ENCODE measurements at places on chromosomes 7 and 10.

- no peak for DNase-seq
Observed at GRCh38 chr10:100882671-100883311, 30.0 kb upstream of the SLF2 start.

GRCh38 chr10:33410096-33410859 is 75.8 kb upstream of the NRP1 start:
- DNase-seq = no peak

DNA sequence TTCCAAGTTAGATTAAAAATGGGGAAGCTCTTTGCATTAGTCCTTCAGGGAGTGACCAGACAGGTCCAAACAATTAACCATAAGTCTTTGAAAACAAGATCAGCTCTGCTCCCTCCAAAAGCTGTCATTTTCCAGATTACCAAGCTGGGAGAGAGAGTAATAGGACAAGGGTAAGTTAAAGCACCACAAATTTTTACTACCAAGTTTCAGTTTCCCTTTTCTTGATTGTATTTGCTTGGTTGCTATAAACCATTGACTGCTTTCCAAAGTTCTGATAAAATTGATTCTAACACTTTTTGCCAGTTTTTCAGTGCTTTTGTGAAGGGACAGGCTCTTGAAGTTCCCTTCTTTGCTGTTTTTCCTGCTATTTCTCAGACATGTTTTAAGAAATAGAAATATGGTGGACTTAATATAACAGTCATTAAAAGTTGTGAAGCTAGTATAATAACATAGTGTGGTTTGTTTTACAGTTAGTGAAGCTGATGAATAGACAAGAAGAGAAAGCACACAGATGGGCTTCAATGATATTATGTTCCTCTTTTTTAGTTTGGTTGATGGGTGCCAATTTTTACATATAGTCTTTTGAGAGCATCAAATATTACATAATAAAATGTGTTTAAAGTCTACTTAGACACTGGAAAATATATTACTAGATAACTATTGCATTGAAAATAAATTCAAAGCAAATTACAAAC is 40.0 kb upstream of the ZNF365 start:
- DNase-seq = no peak

- DNase-seq = no peak
Observed at GRCh38 chr7:71547426-71547825, 415.5 kb downstream of the GALNT17 start.

- no peak for DNase-seq
Observed at GRCh38 chr7:139950881-139951525, 111.7 kb downstream of the PARP12 start.

GRCh38 chr7:37484426-37485073 is 35.9 kb upstream of the ELMO1 start:
- no peak for DNase-seq

Measured in AML-193 (cell line).